ENCODE measurements at places on chromosomes 2 and 18.

DNA sequence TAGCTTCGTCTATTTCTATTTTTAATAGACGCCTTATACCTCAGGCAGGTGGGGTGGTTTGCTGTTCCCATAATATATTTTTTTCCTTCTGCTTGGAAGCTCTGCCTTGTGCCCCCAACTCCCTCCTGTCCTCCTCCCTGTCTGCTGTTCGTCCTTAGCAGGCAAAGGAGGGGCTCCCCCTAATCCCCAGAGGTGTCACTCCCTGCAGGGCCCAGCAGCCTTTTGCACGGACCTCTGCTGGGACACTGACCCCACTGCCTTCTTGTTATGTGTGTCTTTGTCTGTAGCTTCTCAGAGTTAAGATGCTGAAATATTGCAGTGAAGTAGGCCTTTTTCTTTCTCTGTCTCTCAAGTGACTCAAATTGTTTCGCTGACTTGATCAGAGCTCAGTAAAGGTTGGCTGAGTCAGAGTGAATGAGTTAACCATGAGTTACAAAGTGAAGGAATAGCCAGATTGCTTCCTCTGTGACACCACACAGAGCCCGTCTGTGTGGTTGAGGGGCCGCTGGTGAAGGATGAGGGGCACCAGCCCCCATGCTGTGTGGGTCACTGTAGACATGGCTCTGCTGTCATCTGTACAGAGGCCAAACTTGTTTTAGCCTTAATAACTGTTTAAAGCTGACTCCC lies 47.7 kb downstream of the PRKCE start:
- DNase-seq: no peak

DNA sequence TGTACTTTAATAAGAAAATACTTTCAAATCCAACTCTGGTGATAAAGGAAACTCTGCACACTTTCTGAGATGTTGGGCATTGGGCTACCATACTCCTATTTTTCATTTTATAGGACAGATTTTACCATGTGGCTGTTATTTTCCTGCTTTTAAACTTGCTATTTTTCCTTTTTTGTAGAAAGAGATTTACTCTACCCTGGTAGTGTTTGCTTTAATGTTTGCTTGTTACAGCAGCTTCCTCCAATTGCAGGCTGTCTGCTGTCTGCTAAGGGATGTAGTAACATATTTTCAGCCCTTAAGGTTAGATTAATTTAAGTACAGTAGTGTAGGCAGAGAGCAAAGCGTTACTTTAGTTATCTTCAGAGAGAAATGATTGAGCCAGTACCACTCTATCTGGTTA lies 38.6 kb downstream of the MARCHF7 start:
- no peak for DNase-seq

DNA sequence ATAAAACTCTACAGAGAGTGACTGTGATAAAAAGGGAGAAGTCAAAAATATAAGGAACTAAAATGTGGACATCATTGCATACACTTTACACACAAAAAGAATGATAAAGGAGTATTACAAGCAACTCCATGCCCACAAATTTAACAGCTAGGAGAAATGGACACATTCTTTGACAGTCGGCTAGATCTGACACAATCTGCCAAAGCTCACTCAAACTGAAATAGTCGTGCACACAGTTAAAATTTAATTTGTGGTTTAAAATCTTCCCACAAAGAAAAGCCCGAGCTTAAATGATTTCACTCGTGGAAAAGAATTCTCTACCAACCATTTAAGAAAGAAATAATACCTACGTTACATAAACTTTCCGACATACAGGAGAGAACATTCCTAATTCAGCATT lies 132.4 kb downstream of the ZAP70 start:
- DNase-seq: no peak

DNA sequence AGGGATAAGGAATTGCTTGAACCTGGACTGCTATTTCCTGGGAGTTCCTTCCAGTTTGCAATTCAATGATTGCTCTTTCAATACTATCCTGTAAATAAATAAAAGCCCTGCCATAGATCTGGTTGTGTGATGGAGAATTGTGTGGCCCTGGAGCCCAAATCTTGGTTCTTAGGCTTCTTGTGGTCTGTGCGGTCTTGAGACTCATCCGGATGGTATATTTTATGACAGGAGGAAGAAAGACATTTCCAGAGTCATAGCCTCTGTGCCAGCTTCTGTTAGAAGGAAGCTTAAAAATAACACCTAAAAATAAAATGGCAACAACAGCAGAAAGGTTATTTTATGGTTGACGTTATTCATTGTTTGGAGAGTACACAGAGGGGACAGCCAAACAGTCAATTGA lies 137.7 kb downstream of the ABCA12 start:
- no peak for DNase-seq

DNA sequence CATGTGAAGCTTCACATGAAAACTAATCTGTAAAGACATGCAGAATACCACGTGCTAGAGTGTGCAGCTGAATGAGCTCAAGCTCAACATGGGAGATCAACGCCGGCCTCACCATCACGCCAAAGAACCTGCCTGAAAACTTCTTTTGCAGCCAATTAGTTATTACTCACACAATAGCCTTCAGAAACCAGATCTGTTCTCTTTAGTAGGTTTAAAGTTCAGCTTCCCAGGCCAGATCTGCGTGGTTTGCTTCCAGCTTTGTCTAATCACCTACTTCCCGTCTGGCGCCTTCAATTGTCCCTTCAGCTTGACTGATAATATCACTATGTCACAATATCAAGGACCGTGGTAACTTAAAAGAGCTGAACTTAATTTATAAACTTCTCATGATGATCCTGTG lies 68.0 kb upstream of the ZNF236 start:
- DNase-seq: no peak

- DNase-seq: no peak
Observed at GRCh38 chr2:118246726-118247125, 158.5 kb downstream of the INSIG2 start.

DNA sequence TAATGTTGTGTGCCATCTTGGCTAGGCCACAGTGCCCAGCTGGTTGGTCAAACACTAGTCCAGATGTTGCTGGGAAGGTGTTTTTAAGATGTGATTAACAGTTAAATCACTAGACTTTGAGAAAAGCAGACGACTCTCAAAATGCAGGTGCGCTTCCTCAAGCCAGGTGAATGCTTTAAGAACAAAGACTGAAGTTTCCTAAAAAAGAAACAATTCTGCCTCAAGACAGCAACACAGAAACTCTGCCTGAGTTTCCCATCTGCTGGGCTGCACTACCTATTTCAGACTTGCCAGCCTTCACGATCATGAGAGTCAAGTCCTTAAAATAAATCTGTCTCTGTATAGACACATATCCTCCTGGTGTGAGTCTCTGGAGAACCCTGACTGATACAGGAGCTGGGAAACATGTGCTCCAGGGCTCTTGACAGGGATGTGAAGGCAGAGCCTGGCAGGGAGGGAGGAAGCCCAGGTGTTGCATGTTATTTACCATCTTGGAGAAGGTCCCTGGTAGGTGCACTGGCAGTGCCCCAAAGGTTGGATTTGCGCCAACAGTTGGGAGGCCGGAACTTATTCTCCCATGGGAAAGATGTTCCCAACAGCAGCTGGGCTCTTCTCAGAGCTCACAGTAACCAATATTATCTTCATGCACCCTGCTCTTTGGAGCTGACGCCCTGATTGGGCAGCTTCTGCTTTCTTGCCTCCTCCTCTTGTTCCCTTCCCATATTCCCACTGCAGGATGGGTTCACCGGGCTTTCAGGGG lies 43.9 kb downstream of the ST6GAL2 start:
- DNase-seq: no peak

GRCh38 chr2:86621280-86621943 lies 2.3 kb downstream of the RNF103 start:
- DNase-seq: no peak

DNA sequence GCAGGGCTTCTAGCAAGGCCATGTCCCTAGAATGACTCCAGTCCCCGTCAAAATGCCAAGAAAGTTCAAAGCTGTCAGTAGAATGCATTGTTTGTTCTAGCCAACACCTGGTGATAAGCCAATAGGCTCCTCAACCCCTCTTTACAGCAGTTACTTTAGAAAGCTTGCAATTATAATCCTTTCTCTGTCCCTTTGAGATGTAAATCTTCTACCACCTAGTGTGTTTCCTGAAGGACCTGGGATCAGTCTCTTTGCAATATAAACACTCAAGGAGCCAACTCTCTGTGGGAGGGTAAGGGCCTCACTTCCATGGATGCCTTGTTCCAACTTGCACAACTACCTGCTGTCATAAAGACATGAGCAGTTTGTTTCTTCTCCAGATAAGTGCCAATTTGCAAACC lies 301.8 kb downstream of the NBAS start:
- DNase-seq: peak; percentile 52

- no peak for DNase-seq
Observed at GRCh38 chr18:55144193-55144930, 185.1 kb upstream of the CCDC68 start.

DNA sequence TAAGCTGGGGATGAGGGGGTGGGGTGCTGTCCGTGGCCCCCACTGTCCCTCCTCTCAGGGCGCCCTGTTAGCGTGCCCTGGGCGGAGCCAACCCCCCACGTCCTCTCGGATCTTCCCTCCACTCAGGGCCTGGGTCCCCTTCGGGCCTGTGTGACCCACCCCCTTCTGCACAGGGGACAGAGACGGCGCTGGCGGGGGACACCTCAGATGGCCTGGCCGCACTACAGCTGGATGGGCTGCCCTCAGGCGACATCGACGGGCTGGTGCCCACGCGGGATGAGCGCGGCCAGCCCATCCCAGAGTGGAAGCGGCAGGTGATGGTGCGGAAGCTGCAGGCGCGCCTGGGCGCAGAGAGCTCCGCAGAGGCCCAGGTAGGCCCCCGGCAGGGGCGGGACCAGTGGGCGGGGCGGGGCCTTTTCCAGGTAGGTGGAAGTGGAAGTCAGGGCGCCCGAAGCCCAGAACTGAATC lies 9.9 kb upstream of the KLHL30 start:
- no peak for DNase-seq

GRCh38 chr2:64348386-64349130 lies 105.4 kb upstream of the LGALSL start:
- DNase-seq: no peak

DNA sequence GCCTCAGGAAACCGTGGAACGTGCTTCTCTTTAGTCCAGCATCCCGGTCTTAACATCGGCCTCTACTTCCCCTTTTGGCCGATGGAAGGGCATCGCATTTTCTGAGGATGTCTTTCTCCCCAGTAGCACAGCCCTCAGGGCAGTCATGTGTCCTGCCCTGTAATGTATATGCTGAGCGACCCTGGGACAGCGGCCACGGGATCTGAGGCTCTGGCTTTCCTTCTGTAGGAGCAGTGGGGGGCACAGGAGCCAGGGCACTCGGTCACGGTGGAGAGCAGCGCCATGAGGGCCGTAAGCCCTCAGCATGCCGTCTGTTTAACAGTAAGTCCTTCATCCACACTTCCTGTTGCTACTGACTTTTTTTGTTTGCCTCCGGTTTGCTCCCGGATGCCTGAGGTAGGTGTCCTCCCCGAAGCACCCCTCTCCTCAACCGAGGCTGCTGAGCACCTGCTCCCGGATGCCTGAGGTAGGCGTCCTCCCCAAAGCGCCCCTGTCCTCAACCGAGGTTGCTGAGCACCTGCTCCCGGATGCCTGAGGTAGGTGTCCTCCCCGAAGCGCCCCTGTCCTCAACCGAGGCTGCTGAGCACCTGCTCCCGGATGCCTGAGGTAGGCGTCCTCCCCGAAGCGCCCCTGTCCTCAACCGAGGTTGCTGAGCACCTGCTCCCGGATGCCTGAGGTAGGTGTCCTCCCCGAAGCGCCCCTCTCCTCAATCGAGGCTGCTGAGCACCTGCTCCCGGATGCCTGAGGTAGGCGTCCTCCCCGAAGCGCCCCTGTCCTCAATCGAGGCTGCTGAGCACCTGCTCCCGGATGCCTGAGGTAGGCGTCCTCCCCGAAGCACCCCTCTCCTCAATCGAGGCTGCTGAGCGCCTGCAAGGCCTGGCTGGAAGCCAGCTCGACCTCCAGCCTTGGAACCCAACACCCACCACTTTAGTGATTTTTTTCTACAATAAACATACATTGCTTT lies 169.3 kb downstream of the HDAC4 start:
- no peak for DNase-seq

GRCh38 chr2:122486705-122487415 lies 731.4 kb downstream of the TSN start:
- no peak for DNase-seq

DNA sequence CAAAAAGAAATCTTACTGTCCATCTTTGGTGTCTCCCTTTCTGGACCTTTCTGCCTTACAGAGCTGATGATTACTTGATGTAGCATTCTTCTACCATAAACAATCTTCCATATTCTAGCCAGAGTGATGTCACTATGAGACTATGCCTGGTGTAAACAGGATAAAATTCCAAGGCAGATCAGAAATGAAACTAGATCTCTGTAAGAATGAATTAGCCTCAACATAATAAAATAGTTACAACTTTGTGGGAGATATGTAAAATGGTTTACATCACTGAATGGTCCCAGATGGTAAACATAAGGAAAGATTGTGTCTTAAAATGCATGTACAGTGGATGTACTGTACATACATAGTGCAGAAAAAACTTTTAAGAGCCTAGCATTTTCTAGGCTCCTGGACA lies 112.3 kb upstream of the ZNF521 start:
- DNase-seq: no peak

GRCh38 chr2:6956566-6956965 lies 39.4 kb downstream of the RNF144A start:
- no peak for DNase-seq

GRCh38 chr2:58186501-58186900 lies 54.6 kb downstream of the FANCL start:
- DNase-seq: no peak

GRCh38 chr2:96498021-96498431 lies 7.1 kb downstream of the NEURL3 start:
- DNase-seq: no peak

DNA sequence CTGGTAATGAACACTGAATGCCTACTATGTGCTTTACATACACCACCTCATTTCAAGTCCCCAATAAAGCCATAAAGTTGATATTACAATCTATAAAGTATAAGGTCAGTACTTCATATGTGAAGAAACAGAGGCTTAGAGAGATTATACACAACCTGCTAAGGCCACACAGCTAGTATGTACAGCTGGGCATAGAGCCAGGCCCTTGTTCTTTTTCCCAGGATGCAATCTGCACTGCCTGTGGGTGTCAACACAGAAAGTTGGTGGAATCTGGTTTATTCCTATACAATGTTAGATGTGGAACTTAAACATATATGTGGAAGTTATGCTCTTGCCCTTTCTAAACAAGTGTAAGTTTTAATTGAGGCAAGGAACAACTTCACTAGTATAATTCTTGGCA lies 32.8 kb downstream of the INSIG2 start:
- DNase-seq: no peak

- DNase-seq: no peak
Observed at GRCh38 chr2:66364495-66365333, 70.2 kb upstream of the MEIS1 start.

Measured in NCI-H2107 (cell line).